ENCODE measurements at places on chromosomes 1 and 21.

GRCh38 chr21:45347048-45347711, 57.8 kb upstream of the COL18A1 start:
- H3K27me3 ChIP-seq, result no peaks in the 10 kb centered on the region
- H3K36me3 ChIP-seq, result no peaks in the 10 kb centered on the region
- H3K4me3 ChIP-seq, result no peak overlapping the region
- H3K27ac ChIP-seq, result no peak overlapping the region

DNA sequence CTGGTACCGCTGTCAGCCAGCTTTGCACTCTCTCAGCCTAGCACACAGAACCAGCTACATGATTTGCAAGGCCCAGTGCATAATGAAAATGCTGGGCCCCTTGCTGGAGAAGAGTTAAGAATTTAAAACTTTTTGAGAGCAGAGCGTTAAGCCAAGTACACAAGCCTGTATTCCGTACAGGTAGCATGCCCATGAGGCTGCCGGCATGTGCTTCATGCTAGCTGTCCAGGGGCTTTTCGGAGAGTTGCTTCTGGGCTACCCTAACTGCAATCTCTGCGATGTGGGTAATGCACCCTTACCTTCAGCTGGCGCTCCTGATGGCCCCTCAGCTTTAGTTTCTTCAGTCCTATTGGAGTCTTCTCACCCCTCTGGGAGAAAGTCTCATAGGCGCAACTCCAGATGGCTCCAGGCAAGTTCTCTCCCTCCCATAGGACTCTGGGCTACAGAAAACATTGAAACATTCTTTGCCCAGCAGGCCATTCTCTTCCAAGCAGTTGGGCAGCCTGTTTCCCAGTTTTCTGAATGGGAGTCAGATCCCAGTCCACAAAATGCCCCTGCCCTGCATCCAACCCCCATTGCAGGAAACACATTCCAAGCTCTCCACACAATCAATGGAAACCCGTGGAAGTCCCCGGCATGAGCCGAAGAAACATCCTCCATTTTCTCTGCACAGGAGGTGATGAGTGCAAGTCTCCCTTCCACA, 5.7 kb upstream of the AKT3 start:
- peaks cover 16% of the 10 kb centered on the region for H3K27me3 ChIP-seq
- DNase-seq, result no peak
- H3K36me3 ChIP-seq, result no peaks in the 10 kb centered on the region
- no peak overlapping the region for H3K4me3 ChIP-seq
- no peak overlapping the region for H3K27ac ChIP-seq

DNA sequence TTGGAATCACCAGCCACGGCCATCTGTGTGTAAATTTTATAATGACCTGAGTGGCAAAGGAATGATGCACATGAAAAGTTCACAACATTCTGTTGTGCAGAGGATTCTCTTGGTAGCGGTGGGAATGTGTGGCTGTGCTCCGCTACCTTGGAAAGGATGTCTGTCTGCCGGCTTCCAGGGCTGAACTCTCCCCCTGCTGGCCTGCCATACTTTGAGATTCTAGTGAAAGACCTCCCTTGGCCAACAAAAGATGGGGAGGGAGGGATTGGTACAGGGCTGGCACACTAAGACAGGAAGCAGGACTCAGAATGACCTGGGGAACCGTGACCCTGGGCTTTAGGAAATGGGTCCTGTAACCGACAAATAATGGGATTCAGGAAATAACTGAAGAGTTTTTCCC, 194.5 kb upstream of the PLD5 start:
- H3K4me3 ChIP-seq, result no peak overlapping the region
- H3K27ac ChIP-seq, result no peak overlapping the region
- H3K4me1 ChIP-seq, result no peaks in the 10 kb centered on the region
- no peaks in the 10 kb centered on the region for H3K36me3 ChIP-seq
- DNase-seq, result no peak
- no peaks in the 10 kb centered on the region for H3K27me3 ChIP-seq

DNA sequence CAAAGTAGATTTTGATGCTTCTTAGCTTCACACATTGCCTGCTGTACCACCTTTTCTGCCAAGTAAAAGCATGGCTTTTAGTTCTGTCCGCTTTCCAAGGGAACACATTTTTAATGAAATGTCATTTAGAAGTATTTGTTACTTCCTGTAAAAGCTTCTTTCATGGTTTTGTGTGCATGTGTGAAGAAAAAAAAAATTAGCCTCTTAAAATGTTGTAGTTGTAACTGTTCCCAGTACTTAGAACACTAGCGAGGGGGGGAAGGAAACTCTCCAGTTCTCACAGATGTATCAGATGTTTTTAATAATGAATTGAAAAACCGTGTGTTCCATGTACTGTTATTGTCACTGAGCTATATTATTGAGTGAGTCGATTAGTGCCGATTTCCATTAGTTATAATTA, 568.3 kb upstream of the ADGRL2 start:
- H3K27me3 ChIP-seq, result no peaks in the 10 kb centered on the region
- no peak overlapping the region for H3K27ac ChIP-seq

DNA sequence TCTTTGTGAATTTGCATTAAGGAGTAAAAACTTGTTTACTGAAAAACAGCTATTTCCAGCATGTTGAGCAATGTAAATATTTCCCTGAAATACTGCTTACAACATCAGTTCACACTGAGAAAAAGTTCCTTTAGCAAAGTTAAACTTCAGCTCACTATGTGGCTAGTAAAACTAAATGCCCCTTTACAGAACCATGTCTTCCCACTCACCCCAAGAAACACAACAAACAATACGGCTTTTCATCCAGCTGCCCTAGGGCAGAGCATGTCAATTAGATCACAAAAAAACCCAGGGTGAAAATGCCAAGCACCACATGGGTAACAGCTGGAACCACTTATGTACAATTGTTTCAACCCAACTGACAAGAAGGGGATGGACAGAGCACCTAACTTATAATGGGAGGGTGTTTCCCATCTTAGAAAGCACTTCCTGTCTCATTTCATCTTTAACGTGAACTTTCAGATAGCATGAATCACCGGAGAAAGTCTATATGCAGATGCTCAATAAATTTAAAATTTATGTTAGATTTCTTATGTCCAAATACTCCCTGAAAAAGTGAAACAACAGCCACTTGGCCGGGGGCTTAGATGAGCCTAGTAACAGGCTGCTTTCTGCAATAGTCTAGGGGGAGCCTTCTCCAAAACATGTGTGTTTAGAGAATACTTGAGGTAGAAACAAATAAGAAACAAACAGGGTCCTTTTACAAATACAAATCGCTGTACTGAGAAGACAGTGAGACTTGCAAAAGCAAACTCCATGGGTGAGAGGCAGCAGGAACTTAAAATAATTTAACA, 6.6 kb downstream of the NID1 start:
- no peak overlapping the region for H3K4me3 ChIP-seq
- peaks cover 2% of the 10 kb centered on the region for H3K27me3 ChIP-seq
- H3K4me1 ChIP-seq, result no peaks in the 10 kb centered on the region
- DNase-seq, result no peak
- no peak overlapping the region for H3K27ac ChIP-seq

DNA sequence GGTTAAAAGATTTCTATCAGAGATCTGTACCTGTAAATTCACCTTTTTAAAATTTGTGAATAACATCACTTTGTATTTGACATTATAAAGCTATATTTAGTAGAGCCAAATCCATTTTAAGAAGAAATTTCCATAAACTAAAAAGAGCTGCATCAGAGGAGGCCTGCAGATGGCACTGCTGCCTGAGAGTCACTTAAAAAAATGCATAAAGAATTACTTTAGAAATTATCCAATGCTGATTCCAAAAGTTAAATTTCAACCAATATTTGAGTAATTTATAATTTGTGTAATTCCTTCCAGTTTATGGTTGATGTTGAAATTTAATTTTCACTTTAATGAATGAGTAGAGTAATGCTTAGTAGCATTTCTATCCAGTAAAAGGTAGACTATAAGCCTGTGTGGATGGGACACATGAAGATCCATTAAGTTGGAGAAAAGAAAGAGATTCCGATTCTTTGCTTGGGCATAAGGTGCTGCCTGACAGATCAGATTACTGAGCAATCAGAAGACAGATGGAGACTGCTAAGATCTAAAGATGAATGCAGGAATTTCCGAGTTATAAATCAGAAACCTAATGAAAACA, 20.7 kb upstream of the RPE65 start:
- H3K27ac ChIP-seq, result no peak overlapping the region
- no peaks in the 10 kb centered on the region for H3K36me3 ChIP-seq
- H3K4me3 ChIP-seq, result no peak overlapping the region
- H3K4me1 ChIP-seq, result no peaks in the 10 kb centered on the region
- DNase-seq, result peak; percentile 13
- H3K27me3 ChIP-seq, result no peaks in the 10 kb centered on the region

DNA sequence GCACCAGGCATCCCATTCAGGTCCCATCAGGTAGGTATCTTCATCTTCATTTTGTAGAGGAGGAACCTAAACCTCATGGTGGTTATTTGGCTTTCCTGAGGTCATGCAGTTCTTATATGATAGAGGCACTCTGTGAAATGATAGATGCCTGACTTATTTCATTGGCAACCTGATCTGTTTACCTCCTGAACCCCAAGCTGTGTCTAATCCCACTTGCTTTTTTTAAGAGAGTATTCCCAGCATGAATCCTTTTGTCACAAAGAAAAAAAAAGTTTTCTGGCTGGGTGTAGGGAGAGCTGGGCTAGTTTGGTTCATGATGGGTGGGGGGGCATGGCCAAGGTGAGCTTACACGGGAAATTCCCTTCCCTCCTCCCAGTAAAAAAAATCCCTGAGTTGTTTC, 154.2 kb downstream of the TENT5C start:
- H3K4me1 ChIP-seq, result no peaks in the 10 kb centered on the region
- no peaks in the 10 kb centered on the region for H3K36me3 ChIP-seq
- peaks cover 4% of the 10 kb centered on the region for H3K27me3 ChIP-seq
- DNase-seq, result no peak
- no peak overlapping the region for H3K4me3 ChIP-seq

GRCh38 chr1:2999571-2999970, 21.7 kb upstream of the ACTRT2 start:
- no peak overlapping the region for H3K4me3 ChIP-seq
- H3K4me1 ChIP-seq, result no peaks in the 10 kb centered on the region
- no peak overlapping the region for H3K27ac ChIP-seq
- H3K27me3 ChIP-seq, result no peaks in the 10 kb centered on the region
- no peaks in the 10 kb centered on the region for H3K36me3 ChIP-seq
- no peak for DNase-seq

GRCh38 chr1:85275701-85276214, 674 bp downstream of the BCL10 start:
- H3K36me3 ChIP-seq, result peaks cover 2% of the 10 kb centered on the region
- no peaks in the 10 kb centered on the region for H3K27me3 ChIP-seq
- DNase-seq, result no peak

GRCh38 chr21:41016472-41016871, 151.5 kb upstream of the BACE2 start:
- H3K4me1 ChIP-seq, result no peaks in the 10 kb centered on the region
- DNase-seq, result no peak
- no peaks in the 10 kb centered on the region for H3K36me3 ChIP-seq
- H3K27me3 ChIP-seq, result no peaks in the 10 kb centered on the region
- H3K4me3 ChIP-seq, result no peak overlapping the region

DNA sequence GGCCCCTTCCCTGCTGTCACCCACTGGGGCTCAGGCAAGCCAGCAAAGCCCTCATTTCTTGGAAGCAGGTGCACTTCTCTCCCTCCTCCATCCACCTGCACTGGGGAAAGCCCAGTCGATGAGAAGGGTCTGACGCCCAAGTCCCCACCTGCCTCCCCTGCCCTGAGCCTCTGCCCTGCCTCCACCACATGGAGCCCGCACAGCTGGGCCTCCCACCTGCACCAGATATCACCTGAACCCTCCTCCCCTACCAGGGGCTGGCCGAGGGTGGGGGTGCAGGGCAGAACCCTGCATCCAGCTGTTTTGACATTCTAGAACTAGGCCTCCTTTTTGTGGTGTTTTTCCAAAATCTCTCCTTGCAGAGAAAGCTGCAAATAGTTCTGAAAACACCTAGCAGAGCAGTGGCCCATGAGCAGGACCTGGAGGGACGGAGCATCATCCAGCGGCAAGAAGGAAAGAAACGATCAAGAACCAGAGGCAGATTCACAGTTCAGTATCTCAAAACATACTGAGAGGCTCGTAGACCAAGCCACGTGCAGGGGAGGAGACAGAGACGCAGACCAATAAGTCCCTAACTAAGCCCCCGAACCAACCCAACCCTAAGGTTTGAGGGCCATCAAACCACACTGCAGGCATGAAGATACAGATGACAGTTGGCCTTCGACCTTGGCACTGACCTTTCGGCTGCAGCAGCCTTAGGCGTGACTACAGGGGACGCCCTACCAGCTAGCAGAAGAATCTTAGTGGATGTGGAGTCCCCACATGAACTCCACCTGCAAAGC, 16.7 kb downstream of the CHD5 start:
- no peaks in the 10 kb centered on the region for H3K4me1 ChIP-seq
- no peaks in the 10 kb centered on the region for H3K36me3 ChIP-seq
- H3K27me3 ChIP-seq, result peaks cover 3% of the 10 kb centered on the region
- DNase-seq, result no peak
